PC-3 (cell line): ENCODE measurements at places on chromosomes 7 and 10. TPM values are rescaled to one million over a fixed set of nuclear protein-coding genes. Genes with fewer than 3 reads are reported as not detected.

DNA sequence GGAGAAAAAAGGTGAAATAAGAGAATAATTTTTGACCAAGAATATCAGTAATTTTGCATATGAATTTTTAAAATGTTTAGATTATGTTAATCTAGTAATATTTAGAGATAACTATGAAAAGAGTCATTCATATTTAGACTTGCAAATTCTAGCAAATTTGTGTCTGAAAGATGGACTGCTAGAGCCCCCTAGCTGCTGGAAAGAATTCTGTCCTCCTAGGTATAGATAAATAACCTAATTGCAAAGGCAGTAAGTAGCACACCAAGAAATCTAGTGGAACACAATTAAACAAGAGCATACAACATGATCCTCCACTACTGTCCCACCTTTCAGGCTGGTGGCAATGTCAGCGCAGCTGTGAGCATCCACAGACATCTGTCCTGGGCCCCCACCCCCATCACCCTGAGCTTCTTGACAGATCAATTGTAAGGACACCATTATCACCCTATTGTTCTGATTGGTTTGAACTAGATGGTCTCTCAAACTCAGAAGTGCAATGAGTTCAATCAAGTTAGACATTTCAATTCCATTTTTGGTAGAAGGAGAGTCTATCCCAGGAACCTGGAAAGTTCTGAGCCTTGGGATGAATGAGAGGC is 15.0 kb upstream of the GFRA1 start:
- DNase-seq, result peak; percentile 40

DNA sequence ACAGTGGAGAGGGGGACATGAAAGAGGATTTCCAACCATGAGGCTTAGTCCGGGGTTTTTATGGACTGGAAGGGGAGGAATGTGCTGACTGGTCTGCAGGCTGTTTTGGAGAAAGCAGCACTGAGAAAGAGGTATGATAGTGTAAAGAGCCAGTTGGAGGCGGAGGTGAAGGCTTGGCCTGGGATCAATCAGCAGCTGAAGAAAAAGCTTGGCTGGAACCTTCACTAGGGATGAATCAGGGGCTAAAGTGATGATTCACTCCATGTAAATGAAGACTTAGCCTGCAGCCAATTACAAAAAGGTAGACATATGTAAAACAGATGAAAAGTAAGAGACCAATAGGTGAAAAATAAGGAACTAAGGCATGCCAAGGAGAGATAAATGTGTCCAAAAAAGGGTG is 1382.6 kb downstream of the GATA3 start:
- no peak for DNase-seq

Gene TEX36
- not detected in 2 replicates for total RNA-seq

Gene SPDYE9
- not detected in 2 replicates for total RNA-seq

DNA sequence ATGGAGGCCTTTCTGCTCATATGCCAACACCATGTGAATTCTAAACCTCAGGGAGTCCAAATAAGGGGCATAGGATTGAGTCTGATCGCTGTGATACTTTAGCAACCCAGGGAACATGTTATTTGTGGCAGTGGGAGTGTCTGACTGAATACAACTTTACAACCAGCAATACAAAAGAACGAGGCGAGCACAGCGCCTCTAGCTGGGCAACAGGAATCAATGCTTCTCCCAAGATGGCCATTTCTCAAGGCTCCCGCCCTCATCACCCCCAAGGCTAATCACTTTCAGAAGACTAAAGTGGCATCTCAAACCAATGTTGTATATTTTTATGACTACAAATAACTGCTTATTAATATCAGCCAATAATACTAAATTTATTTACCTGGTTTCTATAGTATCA is 28.1 kb downstream of the YWHAG start:
- DNase-seq, result no peak

Gene ZCWPW1
- total RNA-seq, result 1.4 and 2.2 TPM in 2 replicates

GRCh38 chr7:129698516-129699418 is 87.2 kb downstream of the NRF1 start:
- no peak for DNase-seq

DNA sequence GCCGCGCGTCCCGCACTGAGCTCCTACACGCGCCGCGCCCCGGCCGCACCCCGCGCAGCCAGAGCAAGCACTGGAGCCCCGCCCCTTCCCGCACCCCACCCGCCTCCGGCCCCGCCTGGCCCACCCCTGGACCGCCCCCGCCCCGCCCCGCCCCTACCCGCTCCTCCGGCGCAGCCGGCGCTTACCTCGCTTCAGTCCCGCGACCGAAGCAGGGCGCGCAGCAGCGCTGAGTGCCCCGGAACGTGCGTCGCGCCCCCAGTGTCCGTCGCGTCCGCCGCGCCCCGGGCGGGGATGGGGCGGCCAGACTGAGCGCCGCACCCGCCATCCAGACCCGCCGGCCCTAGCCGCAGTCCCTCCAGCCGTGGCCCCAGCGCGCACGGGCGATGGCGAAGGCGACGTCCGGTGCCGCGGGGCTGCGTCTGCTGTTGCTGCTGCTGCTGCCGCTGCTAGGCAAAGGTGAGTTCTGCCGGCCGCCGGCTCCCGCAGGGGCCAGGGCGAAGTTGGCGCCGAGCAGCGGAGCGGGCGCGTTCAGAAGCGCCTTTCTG is at the start of gene RET:
Gene RET, plus strand, starts transcription at position 194 of the 545 bp plus-strand sequence. Its CDS starts 190 bp downstream, at position 384.
- DNase-seq, result no peak

- no peak for DNase-seq
These were observed 8.0 kb downstream of the UNCX start for GRCh38 chr7:1240517-1241257.

DNA sequence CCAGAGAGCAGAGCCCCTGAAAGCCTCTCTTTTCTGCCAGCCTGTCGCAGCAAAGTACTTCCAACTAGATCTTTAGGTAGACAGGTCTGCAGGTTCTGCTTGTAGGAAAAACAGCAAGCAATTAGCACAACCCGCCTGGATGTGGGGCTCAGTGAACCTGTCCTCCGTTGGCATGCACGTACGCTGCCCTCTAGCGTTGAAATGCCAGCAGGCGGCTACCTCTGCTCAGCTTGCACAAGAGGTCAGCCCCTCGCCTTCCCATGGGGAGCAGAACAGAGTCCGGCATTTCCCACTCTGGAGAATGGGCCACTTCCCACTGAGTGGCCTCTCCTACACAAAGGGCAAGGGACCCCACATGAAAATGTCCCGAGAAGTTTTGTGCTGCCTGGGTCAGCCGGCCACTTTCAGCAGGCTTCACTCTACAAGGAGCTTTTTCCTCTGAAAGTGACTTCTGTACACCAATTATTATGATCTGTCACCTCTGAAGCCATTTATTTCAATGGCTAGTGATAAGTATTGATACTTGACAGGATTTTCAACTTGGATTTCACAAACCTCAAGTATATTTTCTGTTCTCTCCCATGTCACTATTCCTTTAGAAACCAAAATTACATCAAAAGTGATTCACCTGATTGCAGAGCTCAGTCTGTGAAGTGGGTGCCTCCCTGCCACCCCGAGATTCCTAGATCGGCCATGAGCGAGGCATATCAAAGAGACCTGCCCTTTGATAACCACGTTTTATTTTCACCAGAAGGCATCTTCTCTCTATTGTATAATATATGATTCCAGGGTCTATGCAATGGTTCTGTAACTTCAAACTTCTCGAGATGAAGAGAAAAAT is 56.7 kb downstream of the JCAD start:
- DNase-seq, result peak; percentile 81

Gene ASNS
- 14.9 and 19.5 TPM in 2 replicates for total RNA-seq

Gene LRRC4
- 0.26 TPM in 1 of 2 replicates, not detected in the other for total RNA-seq

DNA sequence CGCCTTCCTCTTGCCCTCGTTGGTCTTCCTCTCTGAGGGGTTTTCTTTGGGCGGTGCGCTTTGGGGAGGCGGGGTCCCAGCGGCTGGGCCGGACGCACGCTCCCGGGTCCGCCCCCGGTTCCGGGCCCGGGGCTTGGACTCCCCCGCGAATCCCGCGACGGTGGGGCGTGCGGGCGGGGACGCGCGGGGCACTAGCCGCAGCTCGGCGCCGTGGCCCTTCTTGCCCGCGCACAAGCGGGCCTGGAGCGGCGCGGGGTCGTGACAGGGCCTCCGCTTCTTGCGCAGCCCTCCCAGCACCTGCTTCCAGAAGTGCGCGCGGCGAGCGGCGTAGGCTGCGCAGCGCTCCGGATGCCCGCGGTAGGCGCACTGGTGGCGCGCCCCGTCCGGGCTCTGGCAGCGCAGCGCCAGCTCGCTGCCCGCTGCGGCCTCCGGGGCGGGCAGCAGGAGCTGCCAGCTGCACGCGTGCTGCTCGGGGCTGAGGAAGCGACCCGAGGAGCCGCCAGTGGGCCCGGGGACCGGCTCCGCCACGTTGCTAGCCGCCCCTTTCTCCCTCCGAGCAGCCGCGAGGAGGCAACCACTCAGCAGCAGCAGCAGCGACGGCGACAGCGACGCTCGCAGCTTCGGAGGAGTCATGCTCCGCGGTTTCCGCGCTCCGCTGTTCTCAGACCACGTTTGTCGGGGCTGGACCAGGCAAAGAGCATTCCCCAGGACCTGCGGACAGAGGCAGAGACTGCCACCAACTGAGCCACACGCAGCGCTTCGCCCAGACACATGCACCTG is 759 bp downstream of the FGFBP3 start:
- DNase-seq, result peak; percentile 83

DNA sequence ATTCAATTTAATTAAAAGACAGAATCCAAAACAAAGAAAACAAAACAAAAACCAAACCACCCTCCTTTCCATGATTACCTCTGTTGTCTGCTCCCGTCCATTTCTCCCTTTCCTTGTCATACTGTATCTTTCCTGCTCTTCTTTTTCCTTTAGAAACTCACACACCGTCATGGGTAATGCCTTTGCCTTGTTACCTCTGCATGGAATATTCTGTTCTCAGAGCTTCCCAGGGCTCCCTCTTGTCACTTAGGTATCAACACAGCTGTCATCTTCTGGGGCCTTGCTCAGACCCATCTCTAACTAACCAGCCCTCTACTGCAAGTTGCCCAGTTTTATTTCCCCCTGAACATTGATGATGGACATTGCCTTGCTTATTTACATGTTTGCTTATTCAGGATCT is 30.2 kb upstream of the GIMAP8 start:
- no peak for DNase-seq

- no peak for DNase-seq
These were observed 25.2 kb upstream of the SH2B2 start for GRCh38 chr7:102261451-102261850.

Gene XRCC2
- 13.6 and 18.7 TPM in 2 replicates for total RNA-seq

DNA sequence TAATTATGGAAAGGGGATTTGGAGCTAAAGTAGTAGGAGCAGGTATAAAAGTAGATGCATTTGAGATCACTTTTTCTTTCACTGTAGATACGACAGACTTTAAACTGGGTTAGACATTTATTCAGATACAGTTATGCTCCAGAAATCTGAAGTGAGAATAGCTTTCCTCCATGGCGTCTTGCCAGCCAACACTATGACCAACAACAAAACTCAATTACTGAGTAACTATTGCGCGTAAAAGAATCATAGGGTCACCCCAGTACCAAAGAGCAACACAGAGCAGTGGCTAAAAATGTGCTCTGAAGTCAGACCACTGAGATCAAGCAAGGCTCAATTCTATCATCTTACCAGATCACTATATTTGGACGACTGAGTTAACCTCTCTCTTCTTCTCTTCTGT is 262.5 kb upstream of the SORCS1 start:
- DNase-seq, result no peak

GRCh38 chr7:111091593-111092358 is 849 bp downstream of the LRRN3 start:
- DNase-seq, result no peak

DNA sequence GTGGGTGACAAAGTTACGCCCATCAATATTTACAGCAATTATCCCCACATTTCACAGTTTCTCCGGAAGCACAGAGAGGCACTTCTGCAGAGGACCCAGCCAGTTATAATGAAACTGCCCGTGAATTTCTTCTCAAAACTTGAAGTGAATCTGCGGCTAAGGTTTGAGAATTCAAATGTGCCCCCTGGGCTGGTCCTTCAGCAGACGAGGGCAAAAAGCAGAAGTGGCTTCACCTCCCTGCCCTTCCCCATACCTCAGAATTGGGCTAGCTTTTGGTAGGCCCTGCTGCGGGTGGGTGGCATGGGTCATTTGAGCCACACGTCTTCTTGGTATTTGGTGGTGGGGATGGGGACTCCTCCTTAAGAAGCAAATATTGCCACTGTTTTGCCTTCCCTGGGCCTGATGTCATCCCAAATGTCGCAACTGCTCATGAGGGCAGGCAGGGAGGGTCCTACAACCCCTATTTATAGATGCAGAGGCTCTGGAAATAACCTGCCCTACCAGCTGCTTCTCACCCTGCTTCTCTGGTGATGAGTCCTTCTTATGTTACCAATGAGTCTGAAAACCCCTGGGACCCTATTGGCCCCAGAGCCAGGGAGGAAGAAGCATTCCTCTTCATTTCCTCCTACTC is 16.6 kb upstream of the WDFY4 start:
- no peak for DNase-seq

DNA sequence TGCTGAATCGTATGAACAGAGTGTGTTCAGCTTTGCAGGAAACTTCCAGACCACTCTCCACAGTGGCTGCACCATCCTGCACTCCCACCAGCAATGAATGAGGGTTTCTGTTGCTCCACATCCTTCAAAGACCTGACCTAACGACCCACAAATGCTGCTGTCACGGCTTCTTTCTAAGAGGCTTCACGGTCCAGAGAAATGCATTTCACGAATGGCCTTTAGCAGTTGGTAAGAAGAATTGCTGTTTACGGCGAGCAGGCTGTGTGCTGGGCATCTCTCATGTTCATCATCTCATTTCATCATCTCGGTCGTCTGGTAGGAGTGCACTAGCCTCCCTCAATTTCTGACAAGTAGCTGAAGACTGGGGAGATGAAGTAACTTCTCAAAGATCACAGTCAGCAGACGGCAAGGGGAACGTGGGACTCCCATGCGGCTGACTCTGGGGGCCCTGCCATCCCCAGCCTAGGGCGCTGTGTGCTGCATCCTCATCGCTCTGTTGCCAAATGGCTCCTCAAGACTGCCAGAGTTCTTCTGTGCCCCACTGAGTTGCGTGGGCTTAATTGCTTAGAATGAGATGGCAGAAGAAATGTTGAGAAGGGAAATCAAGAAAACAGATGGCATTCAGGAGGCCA is 72.9 kb downstream of the ADARB2 start:
- DNase-seq, result no peak
